Mammary epithelial cell (primary cell): ENCODE measurements at places on chromosomes 13 and 19. TPM values are rescaled to one million over a fixed set of nuclear protein-coding genes. Genes with fewer than 3 reads are reported as not detected.

GRCh38 chr19:33828266-33829075, 31.8 kb downstream of the KCTD15 start:
- no peak for DNase-seq

DNA sequence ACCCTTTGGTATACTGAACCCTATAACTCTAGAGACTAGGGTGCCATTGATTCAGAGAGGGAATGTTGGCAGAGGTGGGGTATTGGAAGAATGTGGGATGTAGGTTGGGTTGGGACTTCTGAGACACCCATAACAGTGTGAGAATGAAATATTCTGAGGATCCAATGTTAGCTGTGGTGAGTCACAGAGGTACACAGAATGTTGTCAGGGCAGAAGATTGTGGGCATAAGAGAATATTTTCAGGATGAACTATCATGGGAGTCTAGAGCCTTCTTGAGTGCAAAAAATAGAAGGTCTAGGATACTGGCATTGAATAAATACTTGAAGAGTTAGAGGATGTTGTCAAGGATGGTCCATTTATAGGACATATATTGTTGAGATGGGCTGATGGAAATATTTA, 9.0 kb downstream of the KLK13 start:
- DNase-seq, result peak; percentile 53

GRCh38 chr19:55018216-55018615, 19.8 kb downstream of the GP6 start:
- no peak for DNase-seq

The GZMM gene
- total RNA-seq, result not detected in 2 replicates

The COLGALT1 gene
- total RNA-seq, result 74.2 TPM

- no peak for DNase-seq
Observed at GRCh38 chr19:17393914-17394313, at the start of gene CCDC194. TSS of gene CCDC194 (minus strand) at chr19:17394196. CDS start at chr19:17394158, 38 bp downstream.

The URI1 gene
- 61.2 TPM for total RNA-seq

GRCh38 chr13:98570929-98571372, 6.0 kb downstream of the STK24 start:
- peak; percentile 81 for DNase-seq

DNA sequence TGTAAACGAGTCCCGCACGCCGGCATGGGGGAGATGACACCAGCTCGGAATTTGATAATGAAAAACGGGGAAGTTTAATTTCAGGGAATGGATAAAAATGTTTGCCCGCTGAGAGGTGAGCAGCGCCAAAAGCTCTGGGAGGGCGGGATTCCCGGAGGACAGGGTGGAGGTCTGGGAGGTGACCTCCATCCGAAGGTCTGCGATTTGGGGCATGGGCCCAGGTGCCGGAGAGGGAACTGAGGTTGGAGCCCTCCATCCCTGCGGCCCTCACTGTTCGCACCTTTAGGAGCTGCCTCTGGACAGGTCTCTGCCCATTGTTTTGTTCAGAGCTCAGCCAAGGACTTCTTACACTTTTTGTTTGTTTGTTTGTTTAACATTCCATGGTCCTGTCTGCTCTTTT, 129.8 kb downstream of the URI1 start:
- no peak for DNase-seq

The SYDE1 gene
- 6.8 and 11.0 TPM in 2 replicates for total RNA-seq

The ARMC6 gene
- total RNA-seq, result 37.7 TPM

GRCh38 chr19:55613930-55614710, 8.7 kb downstream of the ZNF865 start:
- no peak for DNase-seq
